ENCODE measurements at places on chromosomes 2 and 18.
A peak's percentile ranks its signal among the peaks of the same experiment; 100 is the strongest.

GRCh38 chr2:206211657-206212255, 52.1 kb downstream of the EEF1B2 start:
- DNase-seq: no peak

DNA sequence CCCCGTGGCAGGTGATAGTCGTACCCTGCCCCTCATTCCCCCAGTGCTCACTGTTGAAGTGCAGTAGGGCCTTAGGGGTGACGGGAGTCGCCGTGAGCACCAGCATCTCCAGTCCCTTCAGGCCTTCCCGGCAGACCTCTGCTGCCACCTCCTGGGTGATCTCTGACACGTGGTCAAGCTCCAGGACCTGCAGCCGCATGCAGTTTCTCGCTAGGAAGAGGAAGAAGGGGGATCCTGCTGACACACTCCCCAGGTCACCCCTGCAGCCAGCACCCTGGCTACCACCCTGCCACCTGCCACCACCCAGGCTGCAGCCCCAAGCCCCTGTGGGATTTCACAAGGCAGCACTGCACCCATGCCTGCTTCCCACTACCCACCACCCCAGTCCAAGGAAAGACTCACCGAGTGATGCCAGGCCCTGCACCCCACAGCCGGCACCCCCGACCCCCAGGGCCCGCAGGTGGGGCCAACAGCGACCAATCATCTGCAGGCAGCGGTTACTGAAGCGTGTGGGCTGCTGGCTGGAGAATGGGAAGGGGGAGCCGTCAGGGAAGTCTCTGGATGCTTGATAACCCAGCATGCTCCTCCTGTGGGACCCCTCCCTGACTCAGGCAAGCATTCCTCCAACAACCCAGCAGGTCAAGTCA, 23.8 kb downstream of the FBXO41 start:
- no peak for DNase-seq

- no peak for DNase-seq
Observed at GRCh38 chr18:68992719-68993482, 195.0 kb downstream of the CCDC102B start.

DNA sequence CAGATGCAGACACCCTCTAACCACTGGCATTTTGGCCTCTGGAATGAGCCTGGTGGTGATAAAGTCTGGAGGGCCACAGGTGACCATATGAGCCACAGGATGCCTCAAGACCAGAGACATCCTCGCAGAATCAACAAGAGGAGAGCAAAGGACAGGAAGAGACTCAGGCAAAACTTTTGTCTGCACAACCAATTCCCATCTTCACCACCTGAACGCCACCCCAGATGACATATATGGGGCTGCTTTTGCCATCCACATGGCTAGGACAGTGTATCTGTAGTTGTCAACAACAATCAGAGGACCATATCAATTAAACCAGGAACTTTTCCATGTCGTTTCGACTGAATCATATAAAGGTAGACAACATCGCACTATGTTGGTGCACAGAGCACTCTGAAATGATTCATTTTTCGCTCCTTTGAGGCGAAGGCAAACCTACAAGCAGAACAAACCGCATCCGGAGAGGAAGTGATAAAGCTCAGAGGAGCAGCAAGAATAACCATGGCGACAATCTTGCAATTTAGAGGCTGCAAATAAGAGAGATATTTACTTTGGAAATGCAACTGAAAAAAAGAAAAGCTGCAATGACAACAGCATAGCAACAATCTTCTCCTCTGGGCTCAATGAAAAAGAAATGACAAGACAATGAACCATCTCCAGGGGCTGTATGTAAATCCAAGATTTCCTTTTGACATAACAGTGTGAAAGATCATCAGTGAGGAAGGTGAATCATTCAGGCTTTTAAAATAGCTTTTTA, 204.5 kb downstream of the ARL4C start:
- DNase-seq: peak; percentile 95

DNA sequence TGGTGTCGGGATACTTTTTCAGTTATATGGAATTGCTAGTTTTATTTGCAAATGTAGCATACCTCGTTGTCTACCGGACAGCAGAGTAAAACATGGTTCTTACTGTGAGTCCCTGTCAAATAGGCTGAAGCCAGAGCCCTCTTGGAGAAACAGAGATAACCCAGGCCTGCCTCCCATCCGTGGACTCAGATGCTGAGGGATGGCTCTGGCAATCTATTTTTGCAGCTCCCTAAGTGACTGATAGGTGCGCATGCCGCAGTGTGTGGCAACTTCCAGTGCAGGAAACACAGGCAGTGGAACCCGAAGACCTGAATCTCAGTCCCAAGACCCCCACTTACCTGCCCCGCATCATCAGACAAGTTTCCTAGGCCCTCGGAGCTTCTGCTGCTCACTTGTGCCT, 33.6 kb downstream of the STEAP3 start:
- DNase-seq: no peak

Data from CD4-positive, alpha-beta T cell treated with Interleukin-2 at 100 ng/mL for 4 hours (primary cell).